ENCODE measurements at places on chromosomes 1 and 21.

GRCh38 chr1:62128745-62129144 lies 65.9 kb upstream of the L1TD1 start:
- DNase-seq = no peak

DNA sequence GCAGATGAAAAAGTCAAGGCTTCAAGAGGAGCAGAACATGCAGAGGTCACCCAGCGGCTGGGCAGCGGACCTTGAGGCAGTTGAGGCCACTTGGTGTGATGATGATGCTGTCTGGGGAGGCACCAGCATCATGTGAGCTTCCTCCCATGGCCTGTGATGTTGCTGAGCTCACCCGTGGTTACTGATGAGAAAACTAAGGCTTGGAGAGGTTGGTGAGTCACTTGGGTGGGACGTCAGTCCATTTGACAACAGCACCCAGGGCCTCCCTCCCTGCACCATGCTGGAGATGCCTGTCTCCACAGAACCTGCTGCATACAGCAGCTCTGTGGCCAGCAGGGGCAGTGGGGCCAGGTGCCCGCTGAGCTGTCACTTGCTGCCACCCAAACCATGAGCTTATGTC lies 146.8 kb downstream of the NPHP4 start:
- DNase-seq = no peak

GRCh38 chr1:30184393-30185141 lies 538.8 kb downstream of the MATN1 start:
- DNase-seq = no peak

DNA sequence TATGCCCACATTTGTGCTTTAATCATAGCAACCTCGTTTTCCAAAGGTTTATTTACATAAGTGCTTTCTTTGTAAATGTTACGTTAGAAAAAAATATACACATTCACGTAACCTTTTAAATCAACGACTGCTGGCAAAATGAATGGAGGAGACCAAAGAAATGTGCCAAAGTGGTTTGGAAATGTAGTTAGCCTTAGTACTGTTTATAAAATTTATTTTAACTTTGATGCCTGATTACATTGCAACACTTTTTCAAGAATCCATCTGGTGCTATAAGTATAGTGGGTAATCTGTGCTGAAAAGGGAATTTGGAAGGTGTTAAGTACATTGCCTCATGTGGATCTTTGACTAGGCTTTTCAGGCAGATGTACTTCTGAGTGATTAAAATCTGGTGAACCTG lies 108.9 kb downstream of the IFI44 start:
- DNase-seq = no peak

GRCh38 chr1:93345633-93346420 lies at the start of gene DR1:
DR1 (plus strand) TSS chr1:93345907; CDS start chr1:93346646, 739 bp downstream.
- DNase-seq = peak; percentile 85

GRCh38 chr1:14140831-14141401 lies 440.9 kb downstream of the PRDM2 start:
- DNase-seq = no peak

Data from HuH-7.5 (cell line).